ENCODE measurements at places on chromosomes 1 and 21.
A peak's percentile ranks its signal among the peaks of the same experiment; 100 is the strongest.

DNA sequence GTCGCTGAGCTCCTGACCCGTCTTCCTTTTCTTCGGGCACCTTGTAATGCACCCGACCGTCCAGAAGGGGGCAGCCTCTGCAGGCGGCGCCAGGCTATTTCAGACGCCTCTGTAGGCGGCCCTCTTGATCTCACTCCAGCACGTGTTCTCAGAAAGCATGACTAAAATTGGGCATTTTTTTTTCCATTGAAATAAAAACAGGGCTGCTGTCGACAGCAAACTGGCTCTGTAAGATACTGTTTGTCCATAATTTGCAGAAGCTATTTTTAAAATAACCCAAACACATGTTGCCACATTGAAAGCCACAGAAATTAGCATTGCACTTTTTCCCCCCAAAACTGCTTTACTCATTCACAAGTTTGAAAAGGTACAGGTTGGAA, 78.0 kb downstream of the STUM start:
- DNase-seq, result peak; percentile 66

DNA sequence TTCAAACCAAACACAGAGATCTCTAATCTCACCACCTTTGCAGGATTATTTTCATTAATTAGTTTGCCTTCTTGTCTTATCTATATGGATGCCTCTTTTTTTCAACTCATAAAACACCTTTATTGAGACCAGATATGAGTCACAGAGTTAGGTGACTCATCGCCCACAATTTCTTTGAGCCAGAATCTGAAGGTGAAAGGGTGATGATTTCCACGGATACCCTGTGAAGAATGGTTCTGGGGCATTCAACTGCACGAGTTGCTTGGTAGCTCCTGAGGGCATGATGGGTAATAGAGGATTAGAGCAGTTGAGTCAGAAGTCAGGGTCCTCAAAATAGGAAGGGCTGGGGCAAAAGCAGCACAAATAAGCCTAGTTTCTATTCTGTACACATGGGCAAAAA, 128.2 kb downstream of the TBX19 start:
- peak; percentile 19 for DNase-seq

DNA sequence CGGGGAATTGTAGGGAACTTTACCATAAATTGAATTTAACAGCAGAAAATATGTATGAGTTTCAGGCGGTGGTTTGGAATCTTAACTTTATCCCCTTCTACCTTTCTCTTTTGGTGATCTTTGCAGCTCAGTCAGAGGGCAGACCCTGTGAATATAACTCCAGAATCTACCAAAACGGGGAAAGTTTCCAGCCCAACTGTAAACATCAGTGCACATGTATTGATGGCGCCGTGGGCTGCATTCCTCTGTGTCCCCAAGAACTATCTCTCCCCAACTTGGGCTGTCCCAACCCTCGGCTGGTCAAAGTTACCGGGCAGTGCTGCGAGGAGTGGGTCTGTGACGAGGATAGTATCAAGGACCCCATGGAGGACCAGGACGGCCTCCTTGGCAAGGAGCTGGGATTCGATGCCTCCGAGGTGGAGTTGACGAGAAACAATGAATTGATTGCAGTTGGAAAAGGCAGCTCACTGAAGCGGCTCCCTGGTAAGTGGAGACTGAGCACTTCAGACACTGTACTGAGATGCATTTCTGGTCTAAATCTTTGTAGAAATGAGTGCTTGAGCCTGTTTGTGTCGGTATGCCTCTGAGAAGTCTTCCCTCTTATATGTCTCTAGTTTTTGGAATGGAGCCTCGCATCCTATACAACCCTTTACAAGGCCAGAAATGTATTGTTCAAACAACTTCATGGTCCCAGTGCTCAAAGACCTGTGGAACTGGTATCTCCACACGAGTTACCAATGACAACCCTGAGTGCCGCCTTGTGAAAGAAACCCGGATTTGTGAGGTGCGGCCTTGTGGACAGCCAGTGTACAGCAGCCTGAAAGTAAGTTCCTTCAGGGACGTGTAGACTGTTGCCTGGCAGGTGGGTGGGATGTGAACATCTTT, 1.5 kb downstream of the CCN1 start:
- no peak for DNase-seq

DNA sequence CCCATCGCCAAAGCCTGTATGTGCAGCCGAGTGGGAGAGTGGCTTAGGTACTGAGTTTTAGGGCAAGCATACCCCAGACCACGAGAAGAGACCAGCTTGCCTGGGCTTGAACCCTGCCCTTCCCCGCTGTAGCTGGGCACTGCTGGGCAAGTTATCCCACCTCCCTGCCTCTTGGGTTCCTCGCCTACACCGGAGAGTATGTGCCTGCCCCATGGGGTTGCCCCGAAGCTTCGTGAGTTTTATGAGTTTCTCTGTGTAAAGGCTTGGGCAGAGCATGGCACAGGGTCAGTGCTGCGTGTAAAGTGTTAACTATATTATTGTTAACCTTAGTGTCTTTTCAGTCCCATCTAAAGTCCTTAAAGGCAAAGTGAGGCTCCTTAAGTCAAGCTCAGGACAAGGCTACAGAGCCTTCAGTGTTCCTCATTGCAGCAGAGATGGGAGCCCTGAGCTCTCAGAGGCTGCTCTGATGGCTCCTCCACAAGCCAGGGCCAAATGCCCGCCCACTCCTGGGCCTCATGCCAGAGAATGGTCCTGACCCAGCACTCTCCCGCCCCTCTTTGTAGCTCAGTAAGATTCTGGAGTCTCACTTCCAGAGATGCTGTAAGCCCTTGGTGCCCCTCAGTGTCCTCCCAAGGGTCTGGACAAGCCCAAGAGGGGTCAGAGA, 37.0 kb upstream of the KCNA10 start:
- no peak for DNase-seq

GRCh38 chr21:42799948-42800347, 79.4 kb downstream of the WDR4 start:
- no peak for DNase-seq

- no peak for DNase-seq
Observed at GRCh38 chr1:65503427-65503826, 83.0 kb downstream of the LEPR start.

- DNase-seq, result no peak
Observed at GRCh38 chr1:15676688-15677661, 7.1 kb upstream of the PLEKHM2 start.

GRCh38 chr1:7295946-7296345, 475.1 kb upstream of the VAMP3 start:
- no peak for DNase-seq

DNA sequence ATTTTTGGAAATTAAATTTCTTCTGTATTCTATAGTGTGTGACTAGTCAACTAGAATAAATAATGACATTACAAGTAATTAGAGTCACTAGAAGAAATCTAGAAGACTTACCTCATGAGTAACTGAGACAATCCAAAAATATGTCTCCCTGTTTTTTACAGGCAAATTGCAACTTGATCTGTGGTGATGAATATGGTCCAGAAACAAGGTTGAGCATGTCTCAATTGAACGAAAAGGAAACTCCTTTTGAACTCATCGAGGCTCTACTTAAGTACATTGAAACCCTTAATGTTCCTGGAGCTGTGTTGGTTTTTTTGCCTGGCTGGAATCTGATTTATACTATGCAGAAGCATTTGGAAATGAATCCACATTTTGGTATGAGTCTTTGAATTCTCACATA, 36.7 kb downstream of the DHX9 start:
- no peak for DNase-seq

- DNase-seq, result no peak
Observed at GRCh38 chr1:169563019-169563615, 23.2 kb downstream of the F5 start.

DNA sequence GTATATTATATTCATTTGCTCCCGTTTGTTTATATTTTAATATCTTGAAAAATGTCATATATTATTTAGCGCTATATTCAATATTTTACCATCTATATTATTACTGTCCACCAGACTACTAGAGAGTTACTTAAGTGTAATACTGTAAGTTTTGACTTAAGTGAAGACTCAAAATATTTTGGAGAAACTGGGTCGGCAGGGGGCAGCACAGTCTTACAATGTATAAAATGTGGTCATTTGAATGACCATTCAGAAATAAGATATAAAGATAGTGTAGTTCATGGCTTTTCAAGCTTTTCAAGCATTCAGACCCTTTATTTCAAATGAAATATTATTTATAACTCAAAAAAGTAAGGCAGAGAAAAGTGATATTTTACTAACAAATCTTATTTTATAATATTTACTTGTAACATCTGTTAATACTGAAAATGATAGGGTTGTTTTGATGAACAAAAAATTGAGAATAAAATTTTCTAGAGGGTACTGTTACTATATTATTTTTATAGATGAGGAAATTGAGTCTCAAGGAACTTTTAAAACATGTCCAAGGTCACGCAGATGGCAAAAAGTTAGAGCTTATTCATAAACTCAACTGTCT, 89.0 kb upstream of the SERTAD4 start:
- peak; percentile 33 for DNase-seq

- no peak for DNase-seq
Observed at GRCh38 chr1:19708567-19709110, 44.0 kb downstream of the HTR6 start.

All from stimulated activated CD8-positive, alpha-beta memory T cell treated with anti-CD3 and anti-CD28 coated beads, Interleukin-7, amount 100 ng/mL, for 24 hours (primary cell).